Esophagus muscularis mucosa (tissue), 4 donors: ENCODE measurements at places on chromosomes 6 and 20. TPM values are rescaled to one million over a fixed set of nuclear protein-coding genes. Genes with fewer than 3 reads are reported as not detected.

Gene DEFB124
- not detected for total RNA-seq

Gene CRISP1
- not detected for total RNA-seq

Gene POM121L2
- total RNA-seq: not detected

Gene FUT9
- not detected for total RNA-seq

Gene PGBD1
- 8.7 TPM for total RNA-seq

Gene PAK5
- 0.06 TPM for total RNA-seq
